ENCODE measurements at places on chromosomes 2 and 18.

DNA sequence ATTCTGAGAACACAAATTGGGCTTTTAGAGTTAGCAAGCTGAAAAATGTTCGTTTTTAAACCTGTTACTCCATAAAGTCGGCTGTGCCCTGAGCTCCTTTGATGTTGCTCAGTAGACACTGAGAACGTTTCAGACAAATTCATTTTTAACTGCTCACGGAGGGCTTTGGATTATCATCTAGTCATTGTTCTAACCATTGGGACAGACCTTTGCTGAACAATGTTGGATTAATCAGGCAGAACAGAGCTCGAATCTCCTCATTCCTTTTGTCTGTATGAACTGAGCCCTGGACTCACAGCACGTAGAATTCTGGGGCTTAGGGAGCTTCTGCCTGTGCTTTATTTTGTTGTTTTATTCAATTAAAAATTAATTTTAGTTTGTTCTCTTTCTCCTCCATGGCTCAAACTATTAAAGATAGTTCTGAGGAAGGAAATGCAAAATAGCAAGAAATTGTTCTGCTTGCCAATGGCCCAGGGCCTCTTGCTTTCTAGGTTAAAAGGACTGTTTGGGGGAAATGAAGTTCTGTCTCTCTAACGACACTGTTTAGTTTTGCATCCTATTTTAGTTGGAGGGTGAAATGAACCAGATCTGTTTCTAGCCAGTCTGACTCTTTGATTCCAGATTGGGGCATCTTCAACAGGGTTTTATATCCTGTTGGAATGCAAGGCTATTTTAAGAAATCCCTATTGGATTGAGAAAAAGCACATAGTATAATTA is 114.7 kb upstream of the CXCR4 start:
- no peak for DNase-seq

DNA sequence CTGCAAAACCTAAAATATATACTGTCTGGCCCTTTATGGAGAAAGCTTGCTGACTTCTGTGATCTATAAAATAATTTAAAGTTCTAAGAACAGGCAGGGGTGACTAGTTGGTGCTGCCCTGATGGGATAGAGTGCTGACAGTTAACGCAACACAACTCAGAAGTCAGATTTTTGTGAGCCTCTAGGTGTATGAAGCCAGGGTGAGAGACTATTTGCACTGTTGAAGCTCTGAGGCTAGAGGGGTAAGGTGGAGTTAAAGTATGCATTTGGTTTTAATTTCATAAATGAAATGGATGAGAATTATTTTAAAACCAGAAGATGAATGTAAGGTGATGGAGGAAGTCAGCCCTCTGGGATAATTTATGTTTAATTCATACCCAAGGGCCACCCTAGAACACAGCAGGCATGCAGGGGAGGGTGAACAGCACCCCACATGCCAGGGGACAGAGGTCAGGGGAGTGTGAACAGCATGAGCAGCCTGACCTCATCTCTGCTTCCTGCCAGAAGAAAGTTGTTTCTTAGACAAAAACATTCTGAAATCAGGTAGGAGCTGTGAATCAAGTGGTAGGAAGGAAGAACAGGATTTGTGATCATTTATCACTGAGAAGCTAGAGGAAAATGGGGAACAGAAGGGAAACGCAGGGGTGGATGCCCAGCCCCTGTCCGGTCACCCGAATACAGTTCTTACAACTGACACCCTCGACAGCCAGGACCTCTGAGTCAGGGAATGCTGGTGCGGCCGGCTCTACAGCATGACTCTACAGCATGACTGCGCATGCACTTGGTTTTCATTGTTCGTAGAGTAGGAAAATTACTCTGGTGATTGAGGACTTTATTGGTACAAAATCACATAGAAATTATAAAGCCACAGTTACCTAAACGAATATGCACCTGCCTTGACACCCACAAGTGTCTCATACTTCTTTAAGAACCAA is 93.1 kb downstream of the MBP start:
- DNase-seq, result no peak

DNA sequence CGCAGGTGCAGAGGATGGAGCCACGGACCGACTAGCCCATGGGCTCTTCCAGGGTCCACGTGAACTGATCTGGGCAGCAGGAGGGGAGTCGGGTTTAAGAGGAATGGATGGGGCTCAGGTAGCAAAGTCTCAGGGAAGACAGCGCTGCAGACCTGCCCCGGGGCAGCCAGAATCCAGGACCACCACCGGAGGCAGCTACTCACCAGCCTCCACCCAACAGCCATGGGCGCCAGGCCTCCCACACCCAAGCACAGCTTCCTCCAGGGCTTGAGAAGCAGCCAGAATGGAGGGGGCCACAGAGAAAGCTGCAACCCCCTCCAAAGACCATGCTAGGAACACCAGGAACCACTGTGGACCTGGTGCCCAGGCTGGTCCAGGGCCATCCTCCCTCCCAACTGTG is 164.3 kb downstream of the TWIST2 start:
- DNase-seq, result no peak

DNA sequence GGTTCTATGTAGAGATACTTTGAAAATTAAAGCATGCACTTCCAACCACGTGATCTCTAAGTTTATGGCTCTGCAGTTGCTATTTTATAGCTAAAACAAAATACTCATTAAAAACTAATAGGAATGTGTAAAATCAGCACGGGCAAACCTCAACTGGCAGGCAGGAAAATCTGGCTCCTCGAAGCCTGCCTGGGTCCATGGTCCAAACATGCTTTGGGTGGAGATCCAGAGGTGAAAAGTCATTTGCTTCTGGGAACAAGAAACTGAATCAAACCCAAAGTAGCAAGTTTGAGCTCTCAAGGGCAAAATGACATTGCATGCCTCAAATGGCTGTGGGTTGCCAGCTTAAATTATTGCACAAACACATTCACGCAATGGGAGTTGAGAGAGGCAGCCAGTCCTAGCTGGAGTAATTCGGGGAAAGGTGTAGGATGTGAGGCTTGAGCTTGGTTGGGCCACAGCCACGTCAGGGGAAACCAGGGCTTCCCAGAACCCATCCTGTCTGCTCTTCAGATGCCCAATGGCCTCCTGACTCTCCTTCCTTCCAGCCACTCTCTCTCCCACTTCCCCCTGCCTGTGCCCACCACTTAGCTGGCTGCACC is 75.2 kb upstream of the LCLAT1 start:
- DNase-seq, result no peak

- peak; percentile 77 for DNase-seq
These were observed 352.0 kb downstream of the TNS1 start for GRCh38 chr2:217650716-217651360.

DNA sequence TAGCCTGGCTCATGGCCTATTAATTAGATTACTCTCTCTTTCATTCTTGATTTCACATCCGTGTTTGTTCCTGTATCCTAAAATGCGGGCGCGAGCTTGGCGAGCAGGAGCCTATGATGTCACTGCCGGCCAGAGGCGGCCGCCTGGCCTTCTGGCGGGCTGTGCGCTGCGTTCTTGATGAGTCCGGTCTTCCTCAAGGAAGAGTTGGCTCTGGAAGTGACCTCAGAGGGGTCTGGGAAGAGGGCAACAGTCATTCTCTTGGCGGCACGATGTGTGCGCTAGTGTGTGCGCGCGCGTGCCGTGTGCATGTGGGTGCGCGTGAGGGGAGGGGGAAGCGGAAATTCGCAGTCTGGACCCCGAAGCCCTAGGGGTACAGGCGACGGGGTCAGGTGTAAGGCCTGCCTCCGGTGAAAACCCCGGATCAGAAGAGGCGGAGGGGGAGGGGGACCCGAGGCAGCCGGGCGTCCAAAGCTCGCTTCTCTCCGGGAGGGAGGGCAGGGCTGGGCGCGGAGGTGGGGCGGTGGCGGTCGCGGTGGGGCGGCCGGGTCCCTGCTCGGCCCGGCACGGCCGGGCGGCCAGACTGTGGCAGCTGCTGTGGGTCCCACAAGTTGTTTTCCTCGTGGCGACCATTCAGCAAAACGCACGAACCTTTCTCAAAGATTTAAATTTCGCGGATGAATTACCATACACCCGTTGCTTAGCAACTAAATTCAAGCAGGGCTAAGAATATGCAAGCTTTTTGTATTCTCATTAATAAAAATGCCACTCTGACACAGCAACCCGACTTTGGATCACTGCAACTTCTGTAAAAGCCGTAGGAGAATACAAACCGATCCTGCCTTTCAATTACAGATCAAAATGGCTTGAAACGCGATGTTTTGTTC is 8.4 kb downstream of the POU3F3 start:
- DNase-seq, result no peak

DNA sequence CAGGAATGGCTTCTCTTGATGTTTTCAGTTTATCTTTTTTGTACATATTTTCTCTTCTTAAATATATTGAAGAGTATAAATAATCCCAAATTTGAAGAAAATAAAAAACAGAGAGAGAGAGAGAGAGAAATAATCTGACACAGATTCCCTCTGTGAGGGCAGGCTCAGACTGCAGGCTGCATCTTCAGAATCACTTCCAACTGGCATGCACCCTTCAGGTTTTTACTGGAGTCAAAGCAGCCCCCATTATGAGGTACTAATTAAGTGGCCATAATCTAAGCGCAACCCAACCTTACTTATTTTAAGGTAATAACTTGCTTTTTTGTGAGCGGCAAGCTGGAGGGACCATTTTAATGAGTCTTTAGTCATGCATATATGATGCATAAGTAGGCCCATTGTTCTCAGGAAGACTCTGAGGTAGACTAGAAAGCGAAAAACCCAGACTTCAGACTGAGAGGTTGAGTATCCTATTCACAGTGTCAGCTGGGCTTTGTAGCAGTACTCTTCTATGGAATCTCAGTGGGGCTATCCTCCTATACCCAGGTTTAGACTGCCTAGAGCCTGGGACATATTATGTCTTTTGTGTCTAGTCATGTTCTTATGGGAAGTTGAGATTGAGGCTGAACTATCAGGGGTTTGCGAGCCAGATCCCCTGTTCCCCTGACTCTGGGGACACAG is 167.4 kb downstream of the SP3 start:
- DNase-seq, result no peak

Data from Caco-2 (cell line).